ENCODE measurements at places on chromosomes 1 and 21.

DNA sequence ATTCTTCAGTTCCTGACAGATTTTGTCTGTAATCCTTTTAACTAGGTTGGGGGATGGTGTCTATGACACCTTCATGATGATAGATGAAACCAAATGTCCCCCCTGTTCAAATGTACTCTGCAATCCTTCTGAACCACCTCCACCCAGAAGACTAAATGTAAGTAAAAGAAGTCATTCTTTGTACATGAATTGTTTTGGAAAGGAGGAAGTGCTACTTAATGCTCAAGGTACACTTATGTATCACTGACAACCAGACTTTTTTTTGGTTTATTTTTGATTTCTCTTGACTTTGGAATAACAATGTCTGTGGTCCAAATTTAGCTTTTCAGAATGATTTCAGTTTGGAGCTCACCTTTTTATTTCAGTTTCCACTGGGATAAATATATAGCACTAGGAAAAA is 2.3 kb downstream of the DYRK3 start:
- DNase-seq = no peak

DNA sequence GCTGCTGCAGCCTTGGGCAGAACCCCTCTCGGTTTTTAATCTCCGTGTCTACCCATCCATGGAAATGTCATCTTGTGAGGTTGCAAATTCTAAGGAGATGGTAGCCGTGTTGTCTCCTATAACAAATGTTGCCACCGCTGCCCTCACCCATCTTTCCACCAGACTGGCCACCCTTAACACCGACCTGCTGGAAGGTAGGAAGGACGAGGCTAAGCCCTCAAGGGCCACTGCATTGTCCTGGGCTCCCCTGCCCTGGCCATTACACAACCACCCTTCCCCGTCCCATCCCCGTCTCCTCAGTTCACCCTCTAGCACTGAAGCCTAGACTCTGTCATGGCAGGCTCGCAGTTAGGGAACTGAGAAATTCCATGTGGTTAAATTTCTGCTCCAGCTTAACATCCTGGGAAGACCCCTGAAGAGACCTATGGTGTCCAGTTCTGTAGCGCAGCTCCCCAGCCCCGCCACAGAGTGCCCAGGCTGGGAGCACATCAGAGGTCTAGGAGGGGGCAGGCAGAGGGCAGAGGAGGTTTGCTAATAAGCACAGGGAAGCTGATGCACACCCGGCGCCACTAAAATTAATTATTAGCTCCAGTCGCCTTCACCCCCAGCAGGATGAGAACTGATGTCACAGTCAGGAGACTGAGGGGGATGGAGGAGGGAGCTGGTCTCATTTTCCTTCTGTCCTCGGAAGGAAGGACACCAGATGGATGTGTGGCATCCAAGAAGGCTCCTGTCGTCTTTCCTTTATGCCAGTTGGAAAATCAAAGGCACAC is 38.3 kb downstream of the STUM start:
- no peak for DNase-seq

DNA sequence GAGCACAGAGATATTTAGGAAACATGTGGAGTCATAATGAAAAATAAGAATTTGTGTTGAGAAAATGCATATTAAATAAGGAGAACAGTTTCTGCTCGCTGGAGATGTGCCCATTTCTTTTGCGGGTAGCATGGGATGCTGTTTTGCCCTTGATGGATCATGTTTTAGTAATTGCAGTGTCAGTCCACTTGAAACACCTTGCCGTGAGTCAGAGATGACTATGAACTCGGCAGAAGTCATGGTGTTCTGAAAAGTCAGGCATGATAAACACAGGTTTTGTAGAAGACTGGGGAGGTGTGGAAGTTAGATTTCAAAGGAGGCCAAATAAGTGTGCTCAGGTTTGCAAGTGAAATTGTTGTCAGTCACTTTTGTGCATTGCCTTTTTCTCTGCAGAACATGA is 315.0 kb upstream of the LRRC7 start:
- DNase-seq = no peak

- DNase-seq = no peak
These were observed 470.5 kb downstream of the LTN1 start for GRCh38 chr21:28522014-28522799.

GRCh38 chr1:176174108-176174507 is 33.0 kb downstream of the COP1 start:
- DNase-seq = no peak

DNA sequence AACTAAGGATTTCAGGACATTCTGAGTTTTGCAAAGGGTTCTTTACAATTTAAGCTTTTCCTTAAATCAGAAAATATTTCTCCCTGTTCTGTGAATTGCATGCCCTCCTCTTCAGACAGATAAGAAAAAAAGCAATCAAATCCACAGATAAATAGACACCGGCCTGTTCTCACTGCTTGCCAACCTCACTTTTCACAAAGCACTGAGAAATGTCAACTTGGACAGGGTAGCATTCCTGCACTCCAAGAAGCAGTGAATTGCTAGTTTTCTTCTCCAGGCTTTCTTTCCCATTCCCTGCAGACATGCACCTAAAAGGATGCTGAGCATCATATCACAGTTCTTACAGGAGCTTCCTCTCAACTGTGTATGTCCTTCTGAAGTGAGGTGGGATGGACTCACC is 226.0 kb downstream of the CHRM3 start:
- no peak for DNase-seq

DNA sequence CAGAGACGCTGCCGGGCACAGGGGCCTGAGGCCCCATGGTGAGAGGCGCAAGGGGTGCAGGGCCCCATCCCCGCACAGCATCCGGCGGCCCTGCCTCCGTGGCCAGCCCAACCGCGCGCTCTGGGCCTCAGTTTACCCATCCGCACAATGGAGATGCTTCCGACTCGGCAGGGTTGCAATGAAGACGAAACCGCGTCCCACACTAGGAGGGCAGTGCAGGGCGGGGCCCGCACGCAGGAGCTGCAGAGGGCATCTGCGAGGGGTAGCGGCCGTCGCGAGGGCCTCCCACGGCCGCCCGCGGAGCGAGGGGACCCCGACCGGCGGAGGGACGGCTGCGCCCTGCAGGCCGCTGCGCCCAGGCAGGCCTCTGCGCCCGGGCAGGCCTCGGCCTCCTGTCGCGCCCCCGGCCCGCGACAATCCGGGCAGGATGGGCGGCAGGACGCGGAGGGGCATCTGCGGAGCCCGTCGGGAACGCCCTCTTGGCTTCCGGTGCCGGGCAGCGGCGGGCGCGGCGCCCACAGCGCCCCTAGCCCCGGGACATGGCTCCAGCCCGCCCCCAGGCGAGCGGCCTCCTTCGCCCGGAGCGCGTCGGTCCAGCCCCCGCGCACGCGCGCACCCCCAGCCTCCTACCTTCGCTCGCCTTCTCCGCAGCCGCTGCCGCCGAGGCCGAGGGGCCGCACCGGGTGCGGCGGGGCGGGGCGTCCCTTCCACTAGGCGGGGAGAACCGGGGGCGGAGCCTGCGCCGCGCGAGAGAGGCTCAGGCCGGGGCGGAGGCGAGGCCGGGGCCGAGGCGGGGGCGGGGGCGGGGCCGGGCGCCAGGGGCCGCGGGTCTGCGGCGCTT is 15.3 kb downstream of the RNU1-1 start:
- peak; percentile 95 for DNase-seq

DNA sequence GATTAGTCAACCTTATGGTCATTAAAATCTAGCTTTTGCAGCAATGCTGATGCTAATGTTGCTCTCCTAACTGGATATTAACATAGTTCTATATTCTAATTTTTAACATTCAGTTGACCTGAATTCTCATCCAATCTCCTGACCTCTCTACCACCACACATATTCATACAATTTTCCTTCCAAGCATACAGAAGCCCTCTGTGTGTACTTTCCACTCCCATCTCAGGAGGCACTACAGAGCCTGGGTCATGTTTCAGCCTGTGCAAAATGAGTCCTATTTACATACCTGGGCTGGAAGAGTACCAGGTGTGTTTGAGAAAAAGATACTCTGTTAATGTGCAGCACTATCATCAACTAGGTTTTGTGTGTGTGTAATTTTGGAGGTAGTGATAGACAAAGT is 486.3 kb downstream of the NEGR1 start:
- DNase-seq = no peak

- DNase-seq = no peak
These were observed 49.4 kb downstream of the TIAM1 start for GRCh38 chr21:31294691-31295090.

DNA sequence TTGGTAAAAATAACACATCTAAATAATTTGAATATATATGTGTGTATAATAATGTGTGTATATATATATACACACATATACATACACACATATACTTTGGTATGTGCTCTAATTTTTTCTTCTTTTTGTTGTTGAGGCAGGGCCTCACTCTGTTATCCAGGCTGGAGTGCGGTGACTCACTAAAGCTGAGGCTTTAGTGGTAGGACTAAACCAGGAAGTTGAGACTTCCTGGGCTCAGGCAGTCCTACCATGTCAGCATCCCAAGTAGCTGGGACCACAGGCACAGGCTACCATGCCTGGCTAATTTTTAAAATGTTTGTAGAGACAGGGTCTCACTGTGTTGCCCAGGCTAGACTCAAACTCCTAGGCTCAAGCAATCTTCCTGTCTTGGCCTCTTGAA is 46.7 kb upstream of the CXADR start:
- peak; percentile 30 for DNase-seq

DNA sequence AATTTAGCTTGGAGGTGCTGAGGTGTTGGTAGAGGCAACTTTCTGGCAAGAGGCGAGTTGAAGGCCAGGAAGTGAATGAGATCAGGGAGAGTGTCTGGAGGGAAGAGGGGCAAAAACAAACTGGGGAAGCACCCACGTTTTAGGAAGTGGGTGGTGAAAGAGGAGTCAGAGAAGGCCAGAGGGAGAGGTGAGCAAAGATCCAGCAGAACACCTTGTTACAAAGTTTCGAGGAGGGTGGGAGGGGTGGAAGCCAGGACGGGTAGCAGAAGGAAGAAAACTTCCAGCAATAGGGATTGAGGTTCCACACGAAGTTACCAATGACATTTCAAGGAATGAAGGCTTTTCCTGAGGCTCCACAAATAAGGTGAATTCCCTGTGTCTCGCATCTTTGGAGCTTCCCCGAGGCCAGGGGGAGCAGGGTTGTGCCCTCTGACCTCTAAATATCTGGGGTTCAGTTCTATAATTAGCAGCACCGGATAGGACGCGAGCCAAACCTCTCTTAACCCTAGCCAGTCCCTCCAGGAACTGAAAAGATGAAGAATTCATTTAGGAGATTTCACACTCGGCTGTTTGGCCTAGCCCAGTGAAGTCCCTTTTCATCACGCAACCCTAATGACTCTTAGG is 578 bp upstream of the SESN2 start:
- no peak for DNase-seq

DNA sequence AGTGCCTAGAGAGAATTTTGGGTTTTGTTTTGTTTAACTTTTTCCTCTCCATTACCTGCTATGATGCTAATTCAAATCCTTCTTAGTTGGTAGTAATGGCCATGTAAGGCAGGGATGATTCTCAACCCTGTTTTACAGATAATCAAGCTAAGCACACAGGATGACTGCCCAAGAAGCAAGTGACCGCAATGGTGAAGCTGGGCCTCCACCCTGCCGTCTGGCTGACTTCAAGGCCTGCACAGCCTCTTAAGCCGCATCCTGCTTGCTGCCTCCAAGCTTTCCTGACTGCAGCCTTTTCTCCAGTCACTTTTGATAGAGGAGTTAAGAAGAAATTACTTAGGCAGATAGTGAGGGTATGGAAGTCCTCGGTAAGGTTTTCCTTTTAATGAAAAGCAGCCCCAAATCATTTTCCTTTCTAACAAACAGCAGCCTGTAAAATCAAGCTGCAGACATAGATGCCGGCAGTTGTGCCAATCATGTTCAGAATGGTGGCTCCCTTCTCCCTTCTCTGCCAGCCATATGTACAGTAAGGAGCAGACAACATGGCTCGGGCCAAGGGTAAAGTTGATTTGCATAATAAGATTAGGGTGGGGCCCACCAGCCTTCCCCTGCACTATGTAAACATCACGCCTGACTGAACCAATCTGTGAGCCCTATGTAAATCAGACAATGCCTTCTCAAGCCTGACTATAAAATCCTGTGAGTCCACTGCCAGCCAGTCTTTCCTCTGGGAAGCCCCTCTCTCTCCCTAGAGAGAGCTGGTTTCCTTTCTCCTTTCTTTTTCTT is 8.8 kb upstream of the CTBS start:
- DNase-seq = no peak

- DNase-seq = no peak
These were observed 233.0 kb downstream of the ASTN1 start for GRCh38 chr1:176931526-176931925.

- DNase-seq = no peak
These were observed 417.7 kb upstream of the USP24 start for GRCh38 chr1:55632906-55633305.

DNA sequence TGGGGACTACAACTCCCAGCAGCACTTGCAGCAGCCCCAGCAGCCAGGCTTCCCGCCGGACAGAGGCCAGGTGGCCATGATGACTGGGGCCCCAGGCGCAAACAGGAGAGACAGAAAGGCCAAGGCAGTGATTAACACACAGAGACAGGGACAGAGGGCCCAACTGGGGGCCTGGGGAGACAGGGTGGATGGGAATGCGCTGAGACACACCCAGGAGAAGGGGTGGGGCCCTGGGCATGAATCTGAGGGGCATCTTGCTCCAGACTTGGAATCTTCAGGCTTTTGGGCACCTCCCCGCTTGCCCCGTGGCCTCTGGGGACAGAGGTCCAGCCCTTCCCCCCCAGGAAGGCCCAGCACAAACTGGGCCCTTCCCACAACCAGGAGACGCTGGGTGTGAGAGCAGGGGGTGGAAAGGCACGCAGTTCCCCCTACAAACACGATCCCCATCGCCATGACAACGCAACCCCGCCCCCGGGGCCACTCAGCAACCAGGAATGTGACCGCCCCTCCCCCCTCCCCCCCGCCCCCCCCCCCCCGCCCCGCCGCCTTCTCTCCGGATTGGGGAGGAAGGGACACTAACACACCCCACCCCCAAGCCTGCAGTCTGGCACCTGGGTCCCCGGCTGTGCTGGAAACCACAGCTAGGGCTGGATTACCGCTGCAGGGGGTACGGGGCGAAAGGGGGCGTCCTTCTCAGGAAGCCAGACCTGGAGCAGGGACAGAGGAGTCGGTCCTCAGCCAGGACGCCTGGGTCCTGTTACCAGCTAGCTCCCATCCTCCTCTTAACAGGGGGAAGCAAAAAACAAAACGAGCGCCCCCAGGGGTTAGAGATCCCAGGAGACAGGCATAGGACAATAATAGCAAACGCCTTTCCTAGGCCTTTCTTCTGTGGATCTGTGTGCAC is 4.5 kb downstream of the HDGF start:
- DNase-seq = peak; percentile 99

- DNase-seq = no peak
These were observed 15.3 kb upstream of the KANK4 start for GRCh38 chr1:62334434-62334985.

GRCh38 chr21:45436351-45437065 is 31.5 kb downstream of the COL18A1 start:
- DNase-seq = no peak

DNA sequence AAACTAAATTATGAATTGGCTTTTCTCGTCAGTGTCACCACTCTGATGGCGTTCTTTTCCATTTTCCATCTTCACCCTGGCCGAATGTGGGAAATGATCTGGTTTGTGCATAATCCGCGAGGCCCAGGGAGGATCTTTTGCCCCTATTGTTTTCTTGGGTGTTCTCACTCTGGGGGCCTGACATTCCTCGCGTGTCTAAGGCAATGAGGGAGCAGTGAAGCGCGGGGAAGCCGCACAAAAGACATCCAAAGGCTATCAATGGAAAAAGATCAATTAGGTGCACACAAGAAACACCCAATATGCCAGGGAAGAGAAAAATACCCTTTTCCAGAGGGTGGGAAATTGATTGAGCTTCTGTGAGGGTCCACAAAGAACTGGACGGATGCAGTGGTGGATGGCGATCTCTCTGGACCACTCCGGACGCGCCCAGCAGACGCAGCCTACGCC is 941 bp upstream of the C1orf21 start:
- no peak for DNase-seq
